ENCODE measurements at places on chromosomes 4 and X.

DNA sequence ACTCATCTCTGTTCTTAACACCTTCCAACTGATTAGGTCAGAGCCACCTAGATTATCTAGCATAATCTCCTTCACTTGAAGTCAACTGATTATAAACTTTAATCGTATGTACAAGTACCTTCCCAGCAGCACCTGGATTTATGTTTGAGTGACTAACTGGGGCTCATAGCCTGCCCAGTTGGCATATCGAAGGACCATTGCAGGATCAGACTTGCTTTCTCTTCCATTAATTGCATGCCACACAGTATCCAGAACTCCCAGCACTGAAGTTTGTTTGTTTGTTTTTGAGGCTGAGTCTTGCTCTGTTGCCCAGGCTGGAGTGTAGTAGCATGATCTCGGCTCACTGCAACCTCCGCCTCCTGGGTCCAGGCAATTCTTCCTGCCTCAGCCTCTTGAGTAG is 27.9 kb downstream of the GRK4 start:
- no peak for DNase-seq

- no peak for DNase-seq
Observed at GRCh38 chr4:107834241-107834794, 9.6 kb downstream of the SGMS2 start.

DNA sequence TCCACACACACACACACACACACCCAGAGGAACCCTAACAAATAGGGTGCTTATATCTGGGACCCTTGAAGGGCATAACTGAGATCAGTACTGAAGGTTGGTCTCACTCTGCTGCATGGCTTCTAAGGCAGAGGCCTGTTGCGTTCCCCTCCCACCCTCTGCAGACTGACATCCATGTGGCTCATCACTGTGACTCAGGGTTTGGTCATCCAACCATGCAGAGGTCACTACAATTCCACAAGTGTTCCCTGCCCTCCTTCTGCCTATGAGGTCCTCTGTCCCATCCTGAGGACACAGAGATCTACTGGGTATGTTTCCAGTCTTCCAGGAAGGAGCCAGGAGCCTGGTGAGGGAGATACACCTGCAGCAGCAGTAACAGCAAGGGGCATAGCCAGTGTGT is 55.8 kb downstream of the XAGE2 start:
- no peak for DNase-seq

GRCh38 chr4:177376024-177376423 is 66.2 kb downstream of the AGA start:
- DNase-seq: no peak

DNA sequence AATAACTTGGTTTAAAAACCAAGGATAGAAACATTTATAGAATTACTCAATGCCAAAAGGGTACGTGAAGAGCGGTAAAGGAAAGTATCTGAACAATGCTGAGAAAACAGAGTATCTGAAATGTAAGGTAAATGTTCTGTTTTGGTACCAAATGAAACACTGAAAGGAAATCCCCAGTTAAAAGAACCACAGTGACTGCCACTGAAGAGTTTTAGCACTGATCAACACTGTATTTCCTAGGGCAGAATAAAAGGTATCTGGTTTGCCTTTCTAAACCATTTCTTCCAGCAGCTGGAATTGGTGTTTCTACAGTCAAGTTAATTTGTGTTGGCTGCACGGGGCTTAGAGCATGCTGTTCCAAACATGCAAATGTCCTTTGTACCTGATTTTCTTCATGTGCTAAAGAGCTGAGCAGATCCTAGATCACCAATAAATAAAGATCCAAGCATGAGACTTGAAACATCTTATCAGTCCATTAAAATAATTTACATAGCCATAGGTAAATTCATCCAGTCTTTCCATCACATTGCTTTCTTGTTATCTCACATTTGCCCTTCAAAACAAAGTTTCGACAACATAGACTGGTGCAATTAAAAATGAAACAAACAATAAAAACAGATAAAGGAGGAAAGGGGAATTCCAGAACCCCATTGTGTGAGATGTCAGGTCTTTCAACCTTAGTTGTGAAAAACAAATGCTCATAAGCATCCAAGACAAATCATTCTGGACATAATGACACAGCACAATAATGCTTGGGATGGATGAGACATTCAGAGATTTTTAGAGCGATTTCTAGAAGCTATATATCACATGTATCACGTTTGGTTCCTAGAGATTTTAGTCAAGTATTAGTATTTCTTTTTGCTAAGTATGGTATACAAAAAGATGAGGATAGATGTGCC is 38.6 kb downstream of the MFAP3L start:
- no peak for DNase-seq

Measured in right hindlimb (tissue), 1 donor.